ENCODE measurements at places on chromosomes 4 and X.
A peak's percentile ranks its signal among the peaks of the same experiment; 100 is the strongest.

- DNase-seq = no peak
These were observed 1067.6 kb upstream of the FTHL17 start for GRCh38 chrX:32139476-32139875.

DNA sequence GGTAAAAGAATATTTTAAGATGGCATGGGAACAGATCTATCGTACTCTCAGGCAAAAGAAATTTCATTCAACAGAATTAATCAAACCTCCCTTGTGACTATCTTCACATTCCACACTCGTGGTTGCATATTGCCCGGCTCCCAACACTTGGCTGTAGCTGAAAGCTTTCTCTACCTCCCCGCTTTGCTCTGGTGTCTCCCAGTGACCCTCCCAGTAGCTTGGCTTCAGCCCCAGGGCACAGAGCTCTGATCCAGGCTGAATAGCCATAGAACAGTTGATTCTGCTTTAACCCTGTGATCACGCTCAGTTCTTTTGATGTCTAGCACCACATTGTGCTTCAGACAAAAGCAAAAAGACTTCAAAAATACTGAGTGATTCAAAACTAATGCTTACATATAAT lies 24.6 kb downstream of the SLC7A11 start:
- DNase-seq = no peak

GRCh38 chr4:140653718-140654494 lies 85.1 kb upstream of the UCP1 start:
- DNase-seq = no peak

DNA sequence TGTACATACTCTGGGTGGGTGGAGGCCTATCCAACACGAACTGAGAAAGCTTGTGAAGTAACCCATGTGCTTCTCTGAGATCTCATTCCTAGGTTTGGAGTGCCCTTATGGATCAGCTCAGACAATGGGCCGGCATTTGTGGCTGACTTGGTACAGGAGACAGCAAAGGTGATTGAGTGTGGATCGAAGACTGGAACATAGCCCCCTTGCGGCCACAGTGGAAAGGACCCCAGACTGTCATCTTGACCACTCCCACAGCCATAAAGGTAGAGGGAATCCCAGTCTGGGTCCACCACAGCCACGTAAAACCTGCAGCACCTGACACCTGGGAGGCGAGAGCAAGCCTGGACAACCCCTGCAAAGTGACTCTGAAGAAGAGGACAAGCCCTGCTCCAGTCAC lies 598.0 kb upstream of the AADAT start:
- DNase-seq = no peak

- DNase-seq = no peak
These were observed 10.1 kb downstream of the STIM2 start for GRCh38 chr4:26870576-26871262.

- no peak for DNase-seq
These were observed 43.7 kb upstream of the FAM9C start for GRCh38 chrX:13088156-13088487.

- no peak for DNase-seq
These were observed 149.6 kb upstream of the MAMLD1 start for GRCh38 chrX:150213481-150214030.

DNA sequence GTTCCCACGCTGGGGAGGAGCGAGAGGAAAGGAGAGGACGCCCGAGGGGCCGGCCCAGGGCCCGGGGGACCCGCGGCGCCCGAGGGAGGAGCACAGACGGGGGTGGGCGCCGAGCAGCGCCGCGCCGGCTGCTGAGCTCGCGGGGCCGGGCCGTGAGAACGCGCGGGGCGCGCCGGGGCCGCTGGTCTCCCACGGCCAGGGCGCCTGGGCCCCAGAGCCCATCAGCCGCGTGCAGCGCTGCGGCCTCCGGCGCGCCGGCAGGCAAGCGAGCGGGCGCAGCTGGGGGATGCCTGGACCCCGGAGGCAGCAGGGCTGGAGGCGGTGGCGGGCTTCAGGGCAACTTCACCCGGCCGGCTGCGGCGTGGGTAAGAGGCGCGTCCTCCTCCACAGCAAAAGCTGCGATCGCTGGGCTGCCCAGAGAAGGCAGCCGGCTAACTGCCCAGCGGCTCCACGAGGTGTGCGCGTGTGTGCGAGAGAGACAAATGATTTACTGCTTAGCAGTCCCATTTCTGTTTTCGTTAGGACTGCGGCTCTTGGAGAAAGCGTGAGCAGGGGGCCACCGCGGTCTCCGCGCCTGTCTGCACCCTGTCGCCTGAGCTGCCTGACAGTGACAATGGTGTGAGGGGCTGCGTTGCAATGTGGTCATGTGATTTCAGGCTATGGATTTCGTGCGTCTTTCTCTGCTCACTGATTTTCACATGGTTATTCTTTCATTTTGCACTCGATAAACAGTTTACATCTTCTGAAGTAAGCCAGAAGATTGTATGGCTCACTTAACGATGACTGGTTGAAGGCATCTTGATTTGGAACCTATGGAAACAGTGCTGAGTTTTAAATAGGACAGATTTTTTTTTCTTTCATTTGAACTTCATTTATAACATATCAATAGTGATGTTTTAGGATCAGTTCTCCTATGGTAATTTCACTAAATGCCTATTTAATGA lies 1.2 kb downstream of the GUCY1A1 start:
- peak; percentile 80 for DNase-seq

DNA sequence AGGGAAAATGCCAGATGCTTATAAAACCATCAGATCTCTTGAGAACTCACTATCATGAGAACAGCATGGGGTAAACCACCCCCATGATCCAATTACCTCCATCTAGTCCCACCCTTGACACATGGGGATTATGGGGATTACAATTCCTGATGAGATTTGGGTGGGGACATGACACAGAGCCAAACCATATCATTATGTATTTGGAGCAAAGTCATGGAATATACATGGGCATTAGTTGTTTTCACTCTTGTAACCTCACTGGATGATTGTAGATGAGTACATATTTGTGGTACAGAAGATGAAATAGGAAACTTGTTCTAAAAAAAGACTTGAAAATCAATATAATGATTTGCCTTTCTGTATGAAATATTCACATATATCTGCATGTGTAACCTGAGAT lies 674.5 kb upstream of the BOD1L1 start:
- no peak for DNase-seq

DNA sequence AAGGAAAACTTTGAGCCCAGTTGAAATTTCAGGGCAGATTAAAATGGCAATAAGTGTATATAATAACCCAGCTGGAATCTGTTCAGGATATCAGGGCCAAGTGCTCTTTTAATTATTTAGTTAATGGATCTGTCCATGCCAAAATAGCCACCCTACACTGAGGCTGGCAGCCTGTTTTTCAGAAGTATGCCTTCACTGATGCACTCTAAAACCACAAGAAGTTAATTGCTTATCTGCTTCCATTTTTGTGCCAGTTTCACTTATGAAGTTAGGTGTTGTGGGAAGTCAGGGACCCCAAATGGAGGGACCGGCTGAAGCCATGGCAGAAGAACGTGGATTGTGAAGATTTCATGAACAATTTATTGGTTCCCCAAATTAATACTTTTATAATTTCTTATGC lies 960.3 kb downstream of the C4orf33 start:
- DNase-seq = no peak

DNA sequence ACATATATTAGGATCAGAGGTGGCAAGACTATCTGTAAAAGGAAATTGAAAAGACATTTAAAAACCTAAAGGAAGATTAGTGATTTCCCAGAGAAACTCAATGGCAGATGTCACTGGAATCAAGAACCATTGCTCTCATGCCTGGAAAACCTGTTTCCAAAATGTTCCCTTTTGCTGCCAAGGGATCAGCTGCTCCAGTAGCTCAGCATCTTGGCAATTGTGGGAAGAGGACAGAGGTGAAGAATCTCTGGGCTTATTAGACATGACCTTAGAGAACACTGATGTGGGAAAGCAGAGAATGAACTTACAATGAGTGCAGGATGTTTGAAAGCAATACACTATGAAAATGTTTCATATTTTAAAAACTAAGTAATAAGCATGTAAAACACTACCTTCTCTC lies 98.3 kb downstream of the SHROOM3 start:
- DNase-seq = no peak

- DNase-seq = no peak
These were observed 276.1 kb upstream of the LCORL start for GRCh38 chr4:18297684-18298083.

DNA sequence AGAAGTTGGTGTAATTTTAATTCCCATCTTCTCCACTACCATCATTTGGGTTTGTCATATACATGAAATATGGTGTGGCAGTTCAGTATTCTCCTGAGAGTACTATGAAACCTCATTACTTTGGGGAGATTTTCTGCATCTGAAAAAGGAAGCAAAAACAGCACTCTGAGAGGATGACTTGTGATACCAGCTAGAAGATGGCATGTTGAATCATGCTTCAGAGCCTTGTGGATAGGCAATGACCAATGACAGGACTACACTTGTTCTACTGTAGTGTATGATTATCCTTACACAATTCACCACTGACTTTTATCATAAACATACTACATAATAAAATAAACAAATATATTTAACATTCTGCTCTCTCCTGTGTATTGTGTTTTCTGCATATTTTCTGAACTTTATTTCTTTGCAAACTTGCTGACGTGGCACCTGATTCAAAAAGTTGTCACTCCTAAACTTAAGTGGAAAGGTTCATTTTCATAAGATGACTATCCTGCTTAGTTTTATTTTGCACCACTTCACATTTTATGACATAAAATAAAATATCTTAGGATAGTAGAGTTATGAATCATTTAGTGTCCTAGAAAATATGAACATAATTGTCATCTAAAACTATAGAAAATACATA lies 991.3 kb downstream of the FSTL5 start:
- DNase-seq = no peak

GRCh38 chr4:79338148-79338547 lies 12.3 kb upstream of the NAA11 start:
- no peak for DNase-seq

- DNase-seq = no peak
These were observed 27.0 kb upstream of the LNX1 start for GRCh38 chr4:53618321-53618720.

DNA sequence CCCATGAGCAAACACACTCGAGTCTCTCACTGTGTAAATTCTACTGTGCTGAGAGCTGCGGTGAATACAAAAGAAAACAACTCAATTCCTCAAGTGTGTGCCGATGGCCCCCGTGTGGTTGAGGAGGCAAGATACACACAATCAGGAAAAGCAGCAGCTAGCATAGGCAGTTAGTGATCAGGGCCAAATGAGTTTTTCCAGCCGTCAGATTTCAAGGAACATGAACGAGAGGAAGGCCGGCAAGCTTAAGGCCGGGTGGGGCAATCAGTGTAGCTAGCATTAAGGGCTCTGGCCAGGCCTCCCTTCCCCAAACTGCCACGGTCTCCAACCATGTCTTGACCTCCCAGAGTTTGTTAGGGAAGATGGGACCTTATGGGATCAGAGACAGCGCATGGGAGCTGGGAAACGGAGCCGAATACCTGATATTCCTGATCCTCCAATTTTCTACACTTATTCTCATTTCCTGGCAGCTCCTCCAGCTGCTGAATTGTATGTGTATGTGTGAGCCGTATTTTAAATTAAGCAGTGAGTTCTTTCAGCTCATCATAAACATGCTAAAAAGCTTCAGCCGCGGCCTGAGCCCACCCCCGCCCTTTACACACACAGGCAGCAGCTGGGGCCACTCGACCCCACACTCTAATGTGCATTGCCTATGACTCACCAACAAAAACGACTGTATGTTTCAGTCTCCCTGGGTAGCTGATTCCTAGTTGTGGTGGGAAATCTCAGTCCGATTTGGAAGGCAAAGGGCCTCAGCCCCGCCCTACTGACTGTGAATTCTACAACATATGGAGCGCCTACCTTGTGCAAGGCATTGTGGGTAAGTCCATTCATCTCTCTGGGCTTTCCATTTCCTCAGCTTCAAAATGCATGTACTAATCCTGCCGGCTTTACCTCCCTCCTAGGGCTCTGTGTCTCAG lies 59.9 kb downstream of the RTL9 start:
- peak; percentile 60 for DNase-seq

DNA sequence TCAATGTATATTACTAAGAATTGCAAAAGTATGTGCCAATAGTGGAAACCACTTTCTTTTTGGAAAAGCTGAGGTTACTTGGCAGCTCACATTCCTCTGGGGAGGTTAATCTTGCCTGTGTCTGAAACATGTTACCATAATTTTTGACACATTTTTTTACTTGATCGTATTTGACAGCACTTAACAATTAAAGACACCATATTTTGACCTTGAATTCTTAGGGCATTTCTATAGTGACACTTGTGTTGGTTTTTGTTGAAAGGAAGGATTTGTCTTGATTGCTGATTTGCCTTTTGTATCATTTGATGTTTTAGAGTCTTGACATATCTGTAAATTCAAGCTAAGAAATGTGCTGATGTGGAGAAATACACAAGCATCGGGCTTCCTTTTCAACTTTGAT lies 2135.5 kb downstream of the PCDH7 start:
- no peak for DNase-seq

DNA sequence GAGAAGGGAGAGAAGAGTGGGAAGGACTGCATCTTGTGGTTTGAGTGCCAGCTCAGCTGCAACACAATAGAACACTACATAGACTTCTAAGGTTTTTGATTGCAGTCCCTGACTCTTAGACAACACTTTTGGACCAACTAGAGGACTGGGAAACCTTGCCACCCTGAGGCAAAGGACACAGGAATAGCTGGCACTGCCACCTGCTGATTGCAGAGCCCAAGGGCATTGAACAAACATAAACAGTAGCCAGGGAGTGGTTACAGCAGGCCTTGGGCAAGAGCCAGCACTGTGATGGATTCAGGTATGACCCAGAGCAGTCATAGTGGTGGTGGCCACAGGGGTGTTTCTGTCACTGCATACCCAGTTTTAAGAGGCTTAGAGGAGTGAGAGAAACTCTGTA lies 72.5 kb upstream of the CXorf51A start:
- no peak for DNase-seq

DNA sequence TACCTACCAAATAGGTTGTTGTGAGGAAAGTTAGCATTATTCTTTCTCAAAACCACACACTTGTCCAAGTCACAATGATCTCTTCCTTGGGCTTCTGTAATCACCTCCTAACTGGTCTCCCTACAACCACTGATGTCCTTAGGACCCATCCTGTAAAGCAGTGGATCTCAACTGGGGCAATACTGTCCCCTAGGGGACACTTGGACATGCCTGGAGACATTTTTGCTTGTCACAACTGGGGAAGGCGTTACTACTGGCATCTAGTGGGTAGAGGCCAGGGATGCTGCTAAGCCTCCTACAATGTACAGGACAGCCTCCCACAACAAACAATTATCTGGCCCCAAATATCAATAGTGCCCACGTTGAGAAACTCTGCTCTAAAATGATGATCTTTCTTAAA lies 118.7 kb upstream of the AP1S2 start:
- no peak for DNase-seq

- no peak for DNase-seq
These were observed 138.7 kb downstream of the ELOVL6 start for GRCh38 chr4:110059556-110060191.

- no peak for DNase-seq
These were observed 2.5 kb downstream of the VBP1 start for GRCh38 chrX:155218777-155219176.

- DNase-seq = no peak
These were observed 1699.2 kb upstream of the IGFBP7 start for GRCh38 chr4:58809366-58809765.

GRCh38 chr4:11487868-11488544 lies 59.3 kb upstream of the HS3ST1 start:
- no peak for DNase-seq
